OCI-M1 (cell line): ENCODE measurements at places on chromosomes 1 and 21.

DNA sequence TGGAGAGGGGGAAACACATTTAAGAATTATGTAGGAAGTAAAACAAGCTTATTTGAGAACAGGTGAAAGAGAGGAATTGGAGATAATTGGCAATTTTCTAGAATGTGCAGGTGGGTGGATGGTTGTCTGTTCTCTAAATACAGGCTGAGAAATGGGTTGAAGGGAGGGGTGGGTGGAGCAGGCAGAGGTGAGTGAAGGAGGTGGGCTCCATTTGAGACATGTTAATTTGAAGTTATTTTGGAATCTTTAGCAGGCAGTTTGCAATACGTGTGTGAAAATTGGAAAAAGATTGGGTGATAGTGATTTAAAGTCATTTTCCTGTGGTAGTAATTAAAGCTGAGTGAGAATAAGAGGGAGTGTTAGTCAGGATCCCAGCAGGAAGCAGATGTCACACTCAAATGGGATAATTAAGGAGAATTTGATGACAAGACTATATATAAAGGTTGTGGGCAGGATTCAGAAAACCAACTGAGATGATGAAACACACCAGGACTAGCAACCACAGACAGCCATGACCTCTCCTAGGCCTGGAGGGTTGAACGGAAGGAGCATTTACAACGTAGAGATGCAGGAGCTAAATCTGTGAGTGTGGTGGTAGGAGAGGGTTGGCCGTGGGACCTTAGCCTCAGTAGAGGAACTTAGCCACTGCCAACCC, 40.6 kb downstream of the CHRM3 start:
- DNase-seq = no peak

DNA sequence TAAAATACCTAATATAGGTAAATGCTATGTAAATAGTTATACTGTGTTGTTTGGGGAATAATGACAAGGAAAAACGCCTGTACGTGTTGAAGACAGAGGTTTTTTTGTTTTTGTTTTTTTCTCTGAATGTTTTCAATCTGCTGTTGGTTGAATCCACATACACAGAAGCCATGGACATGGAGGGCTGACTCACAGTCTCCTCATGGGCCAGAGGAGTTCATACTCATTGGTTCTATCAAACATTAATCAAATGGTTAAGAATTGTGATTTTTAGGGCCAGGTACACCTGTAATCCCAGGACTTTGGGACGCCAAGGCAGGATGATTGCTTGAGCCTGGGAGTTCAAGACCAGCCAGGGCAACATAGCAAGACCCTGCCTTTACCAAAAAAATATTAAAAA, 20.5 kb downstream of the MIER1 start:
- DNase-seq = no peak

- no peak for DNase-seq
Observed at GRCh38 chr1:67764633-67765032, 68.6 kb downstream of the GNG12 start.

GRCh38 chr1:213692321-213692720, 295.5 kb upstream of the PROX1 start:
- no peak for DNase-seq

DNA sequence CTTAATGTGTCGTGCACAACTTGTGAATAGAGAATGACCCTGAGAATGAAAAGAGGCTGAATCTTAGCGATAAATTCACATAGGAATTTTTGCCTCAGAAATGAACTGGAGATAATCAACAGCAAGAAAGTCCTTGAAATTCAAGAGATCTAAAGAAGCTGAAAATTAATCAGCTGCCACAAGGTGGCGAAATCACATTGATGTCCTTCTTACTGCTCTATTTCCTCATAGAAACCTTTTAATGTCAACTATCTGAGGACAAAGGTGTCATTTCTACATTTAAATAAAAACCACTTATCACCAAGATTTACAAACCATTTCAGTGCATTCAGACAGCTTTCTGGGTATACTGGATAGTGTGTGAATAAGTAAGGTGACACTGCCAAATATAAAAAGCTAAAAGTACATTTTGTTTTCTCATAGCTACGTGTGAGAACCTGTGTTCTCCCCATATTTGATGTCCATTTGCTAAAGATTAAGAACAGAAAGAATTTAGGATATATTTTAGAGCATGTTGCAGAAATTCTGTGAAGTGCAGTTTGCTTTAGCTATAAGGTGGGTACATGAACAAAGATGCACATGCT, 485.3 kb upstream of the PTBP2 start:
- DNase-seq = peak; percentile 79

DNA sequence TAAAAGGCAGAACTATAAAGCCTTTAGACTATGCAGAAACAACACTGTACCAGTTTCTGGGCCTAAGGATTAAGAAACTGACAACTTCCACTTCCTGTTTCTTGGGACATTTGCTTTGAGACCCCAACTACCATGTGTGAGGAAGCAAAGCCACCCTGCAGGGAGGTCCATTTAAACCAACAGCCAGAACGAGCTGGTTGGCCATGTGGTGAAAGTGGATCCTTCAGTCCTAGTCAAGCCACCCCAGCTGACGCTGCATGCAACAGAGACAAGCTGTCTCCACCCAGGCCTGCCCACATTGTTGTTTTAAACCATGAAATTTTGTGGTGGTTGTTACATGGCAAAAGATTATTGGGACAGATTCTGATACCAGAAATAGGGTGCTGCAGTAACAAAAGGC, 31.8 kb upstream of the SLFNL1 start:
- peak; percentile 29 for DNase-seq

DNA sequence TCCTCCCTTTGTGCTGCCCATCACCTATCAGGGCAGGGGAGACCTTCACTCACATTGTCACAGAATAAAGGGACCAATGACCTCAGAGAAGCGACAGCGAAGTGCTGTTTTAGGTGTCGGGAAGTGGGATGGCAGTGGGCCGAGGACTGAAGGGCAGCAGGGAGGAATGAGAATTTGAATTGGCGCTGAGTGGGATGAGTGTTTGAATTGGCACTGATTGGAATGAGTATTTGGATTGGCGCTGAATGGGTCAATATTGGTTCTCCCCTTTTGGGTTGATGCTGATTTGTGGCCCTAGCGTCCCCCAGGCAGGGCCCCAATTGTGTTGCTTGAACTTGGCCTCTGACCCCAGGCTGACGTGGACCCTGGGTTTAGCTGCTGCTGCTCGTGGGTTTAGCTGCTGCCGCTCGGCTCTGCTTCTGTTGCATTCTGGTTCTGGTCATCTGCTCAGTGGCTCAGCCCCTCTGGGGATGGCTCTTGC, 12.4 kb upstream of the UMODL1 start:
- DNase-seq = no peak

GRCh38 chr1:47684518-47684917, 246.7 kb downstream of the FOXD2 start:
- no peak for DNase-seq

DNA sequence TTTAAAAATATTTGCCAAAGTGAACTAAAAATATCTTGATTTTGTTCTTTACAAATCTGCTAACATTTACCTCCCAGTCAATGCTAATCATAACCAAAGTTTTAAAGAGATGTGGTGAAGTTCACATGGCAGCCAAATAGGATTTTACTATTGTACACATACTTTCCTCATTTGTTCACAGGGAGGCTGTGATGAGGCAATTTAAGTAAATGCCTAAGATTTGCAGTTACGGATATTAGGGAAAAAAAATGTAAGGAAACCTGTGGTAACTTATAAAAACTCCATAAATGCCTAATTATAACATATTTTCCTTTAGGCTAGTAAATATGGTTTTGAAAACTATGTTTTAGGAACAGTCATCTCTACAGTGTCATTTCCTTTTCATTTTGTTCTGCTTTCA, 32.4 kb downstream of the RGS5 start:
- DNase-seq = no peak
